ENCODE measurements at places on chromosomes 4 and X.

DNA sequence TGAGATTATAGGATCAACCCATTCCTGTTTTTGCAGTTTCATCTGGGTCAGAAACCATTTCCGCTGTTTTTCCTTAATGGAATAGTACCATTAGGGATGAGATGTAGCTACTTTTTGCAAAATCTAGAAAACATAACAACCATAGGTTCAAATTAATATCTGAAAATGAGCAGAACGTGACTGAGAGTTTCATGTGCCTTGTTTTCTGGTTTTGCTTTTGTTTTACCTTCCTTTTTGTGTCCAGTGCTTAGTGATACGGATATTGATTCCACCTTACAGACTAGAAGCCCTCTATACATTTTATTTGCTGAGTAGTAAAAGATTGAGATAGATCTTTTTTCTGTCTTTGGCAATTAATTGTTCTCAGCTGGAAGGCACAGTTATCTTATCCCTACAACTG lies 46.5 kb downstream of the SNX25 start:
- peak; percentile 14 for DNase-seq

DNA sequence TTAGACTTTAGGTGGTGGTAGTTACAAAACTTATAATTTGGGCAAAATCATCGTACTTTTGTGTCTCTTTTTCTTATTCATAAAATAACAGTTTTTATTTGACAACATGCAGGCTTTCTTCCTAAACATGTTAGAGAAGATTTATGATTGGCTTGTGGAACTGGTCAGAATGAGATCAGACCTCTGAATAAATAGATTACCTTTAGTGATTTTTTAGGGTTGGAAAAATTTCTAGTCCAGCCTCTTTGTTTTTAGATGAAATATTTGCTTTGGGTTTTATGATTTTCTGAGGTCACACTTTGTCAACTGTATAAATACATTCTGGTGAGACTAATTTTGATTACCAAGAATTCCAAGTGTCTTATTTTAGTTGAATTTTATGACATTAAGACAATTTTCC lies 29.2 kb downstream of the MOB1B start:
- no peak for DNase-seq

- DNase-seq = peak; percentile 39
These were observed 15.3 kb downstream of the PDK3 start for GRCh38 chrX:24480400-24480865.

- DNase-seq = peak; percentile 19
These were observed 108.3 kb downstream of the AFAP1 start for GRCh38 chr4:7831330-7831729.

DNA sequence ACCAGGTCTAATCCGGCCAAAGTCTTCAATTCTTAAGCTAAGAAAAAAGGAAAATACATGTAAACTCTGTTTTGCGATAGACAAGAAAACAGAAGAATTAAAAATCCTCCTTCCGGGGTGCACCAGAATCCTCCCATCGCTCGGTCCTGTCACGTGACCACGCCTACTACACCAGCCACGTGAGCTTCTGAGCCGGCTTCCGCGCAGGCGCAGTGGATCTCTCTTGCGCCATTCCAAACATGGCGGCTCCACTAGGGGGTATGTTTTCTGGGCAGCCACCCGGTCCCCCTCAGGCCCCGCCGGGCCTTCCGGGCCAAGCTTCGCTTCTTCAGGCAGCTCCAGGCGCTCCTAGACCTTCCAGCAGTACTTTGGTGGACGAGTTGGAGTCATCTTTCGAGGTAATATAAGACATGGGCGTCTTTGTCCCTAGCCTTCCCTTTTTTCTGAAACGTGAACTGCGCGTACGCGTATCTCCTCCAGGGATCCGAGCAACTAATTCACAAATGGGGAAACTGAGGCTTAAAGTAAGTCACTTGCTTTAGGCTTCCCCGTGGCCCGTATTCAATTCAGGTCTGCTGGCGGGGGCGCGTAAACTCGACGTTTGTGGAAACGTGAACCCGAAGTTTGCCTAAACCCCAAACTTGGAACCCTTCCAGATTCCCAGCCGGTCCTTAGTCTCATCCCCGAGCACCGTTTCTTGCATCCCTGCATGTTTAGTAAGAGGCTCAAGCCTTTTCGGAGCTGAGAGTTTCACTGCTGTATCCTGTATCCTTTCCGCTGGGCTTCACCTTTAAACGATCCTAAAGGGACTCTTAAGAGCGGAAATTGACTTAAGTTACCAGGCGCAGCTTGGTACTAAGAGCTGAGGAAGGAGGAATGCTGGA lies at the start of gene MED28:
Gene MED28 (plus strand): TSS at position 226 of the 884 bp plus-strand sequence. CDS start 14 bp downstream, at position 240.
- DNase-seq = peak; percentile 95

GRCh38 chrX:15870310-15870709 lies 15.7 kb upstream of the AP1S2 start:
- no peak for DNase-seq

DNA sequence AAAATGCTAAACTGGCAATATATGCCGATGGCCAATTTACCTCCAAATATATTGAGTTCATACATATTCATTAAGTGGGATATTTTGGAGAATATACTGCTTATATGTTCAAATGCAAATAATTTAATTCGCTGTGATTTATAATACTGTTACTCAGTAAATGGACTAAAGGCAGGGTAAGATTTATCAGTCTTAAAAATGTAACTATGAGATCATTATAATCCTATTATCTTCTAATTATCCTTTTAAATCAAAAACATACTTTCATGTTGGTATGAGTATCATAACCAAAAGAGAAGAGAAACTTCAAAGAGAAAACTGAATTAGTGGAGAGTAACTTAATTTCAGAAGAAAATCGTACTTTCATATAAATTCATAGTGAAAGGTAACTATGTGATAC lies 44.6 kb downstream of the FAT4 start:
- DNase-seq = no peak

DNA sequence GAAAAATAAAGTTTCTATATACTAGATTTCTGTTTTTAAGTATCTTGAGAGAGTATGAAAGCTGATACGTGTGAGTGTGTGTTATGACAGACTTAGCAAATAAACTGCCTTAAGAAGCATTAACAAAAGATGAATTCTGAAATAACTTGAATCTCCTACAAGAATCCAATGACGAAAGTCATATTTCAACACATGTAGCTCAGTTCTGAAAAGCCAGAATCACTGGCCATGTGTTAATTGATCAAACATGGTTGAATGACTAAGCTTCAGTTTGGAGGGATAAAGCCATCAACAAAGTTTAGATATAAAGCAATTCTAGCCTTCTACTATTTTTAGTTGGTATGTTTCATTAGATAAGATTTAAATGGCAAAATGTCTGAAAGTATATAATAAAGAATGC lies 88.5 kb upstream of the ETNPPL start:
- no peak for DNase-seq

DNA sequence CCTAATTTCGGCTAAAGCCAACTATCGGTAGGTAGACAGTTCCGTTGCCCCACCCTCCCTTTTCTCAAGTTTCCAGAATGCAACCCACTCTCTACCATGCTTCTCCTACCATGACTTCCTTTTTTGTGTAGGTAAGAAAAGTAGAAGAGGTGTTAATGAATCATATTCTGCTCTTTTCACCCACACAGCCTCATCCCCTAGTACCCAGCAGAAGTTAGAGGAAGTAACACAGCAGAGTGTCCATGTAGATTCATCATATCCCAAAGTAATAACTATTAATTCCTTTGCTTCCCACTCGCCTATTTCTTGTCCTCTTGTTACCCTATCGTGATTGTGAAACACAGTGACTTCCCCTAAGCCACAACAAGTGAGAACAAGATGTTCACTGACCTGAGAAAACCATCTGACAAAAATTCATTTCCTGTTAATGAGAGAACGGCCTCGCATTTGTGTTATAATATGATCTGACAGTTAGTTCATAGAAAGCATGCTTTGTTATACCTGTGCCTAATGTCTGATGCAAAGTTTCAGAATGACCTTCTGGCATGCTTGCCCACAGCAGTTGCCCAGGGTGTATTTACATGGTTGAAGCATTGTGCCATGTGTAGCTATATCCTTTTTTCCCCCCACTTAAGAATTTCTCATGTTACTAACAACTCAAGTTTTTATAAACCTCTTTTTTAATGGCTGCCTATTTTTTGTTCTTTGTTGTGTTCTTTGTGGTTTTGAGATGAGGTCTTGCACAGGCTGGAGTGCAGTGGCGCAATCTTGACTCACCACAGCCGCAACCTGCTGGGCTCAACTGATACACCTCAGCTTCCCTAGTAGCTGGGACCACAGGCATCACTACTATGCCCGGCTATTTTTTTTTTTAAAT lies 185.6 kb downstream of the RAP1GDS1 start:
- DNase-seq = peak; percentile 61

DNA sequence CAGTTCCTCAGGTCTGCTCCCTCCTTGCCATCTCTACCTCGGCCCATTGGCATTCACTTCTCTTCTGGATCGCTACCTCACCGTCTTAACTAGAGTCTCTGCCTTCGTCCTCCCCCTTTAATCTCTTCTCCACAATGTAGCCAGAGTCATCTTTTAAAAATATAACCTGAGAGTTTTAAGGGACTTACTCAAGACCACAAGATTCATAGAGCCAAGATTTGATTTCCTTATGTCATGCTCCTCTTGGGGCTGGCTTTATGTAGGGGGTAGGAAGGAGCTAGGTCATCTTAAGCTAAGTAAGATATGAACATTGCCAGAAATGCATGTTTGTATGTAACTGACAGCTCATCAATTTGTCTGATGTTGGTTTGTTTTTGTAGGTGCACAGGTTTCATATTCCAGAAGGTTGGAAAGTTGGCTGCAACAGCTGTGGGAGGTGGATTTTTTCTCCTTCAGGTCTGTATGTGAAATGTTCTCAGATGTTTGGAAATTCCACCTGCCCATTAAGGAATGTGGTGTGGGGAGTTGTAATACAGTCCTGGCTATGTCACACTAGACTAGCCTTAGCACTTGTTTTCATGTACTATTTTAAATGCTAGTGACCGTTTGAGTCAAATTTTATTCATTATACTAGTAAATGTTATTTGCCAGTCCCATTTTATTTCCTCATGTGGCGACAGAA lies 19.6 kb downstream of the FUNDC2 start:
- DNase-seq = no peak

DNA sequence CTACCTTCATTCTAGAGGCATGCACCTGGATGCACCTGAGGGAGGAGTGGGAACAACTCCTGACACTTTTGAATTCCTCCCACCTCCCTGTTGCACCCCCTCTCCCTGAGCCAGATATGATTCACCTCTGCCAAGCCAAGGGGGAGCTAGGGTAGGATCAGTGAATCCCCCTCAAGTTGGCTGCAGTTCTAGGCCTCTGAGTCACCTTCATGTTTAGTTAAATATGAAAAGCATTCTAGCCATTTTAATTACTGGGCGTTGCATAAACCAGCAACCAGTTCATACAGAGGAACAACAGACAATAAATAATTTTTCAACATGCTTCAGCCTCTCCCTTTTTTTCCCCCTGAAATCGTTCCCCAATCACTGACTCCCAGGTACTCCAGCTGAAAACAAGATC lies 1440.2 kb downstream of the ADGRL3 start:
- DNase-seq = no peak

DNA sequence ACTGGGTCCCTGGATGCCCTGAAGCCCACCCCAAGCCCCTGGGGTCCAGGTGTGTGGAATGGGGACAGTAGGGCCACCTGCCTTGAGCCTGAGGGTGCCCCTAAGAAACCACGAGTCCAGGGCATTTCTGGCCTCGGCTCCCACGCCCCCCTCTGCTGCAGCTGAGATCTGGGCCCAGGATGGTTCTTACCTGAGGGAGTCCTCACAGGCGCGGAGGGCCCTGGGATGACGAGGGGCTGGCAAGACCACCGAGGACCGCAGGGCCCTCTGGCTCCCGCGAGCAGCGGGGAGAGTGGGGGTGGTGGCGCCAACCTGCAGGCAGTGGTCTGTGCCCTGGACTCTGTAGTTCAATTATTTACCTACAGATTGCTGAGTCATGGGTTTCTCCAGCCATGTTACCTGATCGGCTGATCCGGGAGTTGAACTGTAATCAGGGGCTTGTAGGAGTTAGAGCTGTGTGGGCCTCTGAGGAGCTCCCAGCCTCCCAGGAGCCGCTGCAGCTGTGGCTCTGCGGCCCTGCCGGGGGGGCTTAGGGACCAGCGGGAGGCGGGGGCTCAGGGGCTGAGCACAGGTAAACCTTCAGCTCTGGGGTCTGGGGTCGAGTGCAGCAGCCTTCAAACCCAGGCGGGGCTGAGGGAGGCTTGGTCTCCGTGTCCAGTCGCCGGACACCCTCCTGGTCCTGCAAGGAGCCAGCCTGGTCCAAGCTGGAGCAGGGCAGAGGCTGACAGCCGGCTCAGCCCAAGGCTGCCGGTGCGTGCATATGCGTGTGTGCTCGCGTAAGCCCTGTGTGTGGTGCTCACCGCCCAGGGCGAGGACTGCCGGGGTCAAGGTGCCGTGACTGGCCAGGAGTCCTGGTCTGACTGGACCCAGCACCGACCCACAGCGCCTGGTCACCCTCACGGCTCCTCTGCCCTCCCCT lies at the start of gene SLC26A1:
Gene SLC26A1 (minus strand): TSS at position 294 of the 919 bp plus-strand sequence. CDS start 1,701 bp downstream, outside the sequence.
- DNase-seq = no peak

DNA sequence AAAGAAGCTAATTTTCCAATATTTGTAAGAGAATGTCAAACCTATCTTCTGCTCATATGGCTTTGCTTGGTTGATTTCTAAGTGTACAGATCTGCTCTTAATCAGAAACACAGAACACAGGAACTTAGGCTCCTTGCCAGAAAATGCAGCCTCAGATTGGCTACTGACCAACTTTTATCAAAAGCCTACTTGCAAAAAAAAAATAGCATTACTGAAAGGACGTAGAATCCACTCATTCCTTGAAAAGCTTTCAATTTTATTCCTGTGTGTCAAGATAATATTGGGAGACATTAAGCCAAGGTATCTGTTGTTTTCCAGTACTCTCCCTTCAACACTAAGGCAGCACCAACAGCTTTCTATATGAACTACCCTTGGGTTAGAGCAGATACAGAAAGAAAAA lies 127.6 kb upstream of the INTU start:
- DNase-seq = no peak

GRCh38 chrX:43677993-43678392 lies 21.9 kb downstream of the MAOA start:
- DNase-seq = no peak

DNA sequence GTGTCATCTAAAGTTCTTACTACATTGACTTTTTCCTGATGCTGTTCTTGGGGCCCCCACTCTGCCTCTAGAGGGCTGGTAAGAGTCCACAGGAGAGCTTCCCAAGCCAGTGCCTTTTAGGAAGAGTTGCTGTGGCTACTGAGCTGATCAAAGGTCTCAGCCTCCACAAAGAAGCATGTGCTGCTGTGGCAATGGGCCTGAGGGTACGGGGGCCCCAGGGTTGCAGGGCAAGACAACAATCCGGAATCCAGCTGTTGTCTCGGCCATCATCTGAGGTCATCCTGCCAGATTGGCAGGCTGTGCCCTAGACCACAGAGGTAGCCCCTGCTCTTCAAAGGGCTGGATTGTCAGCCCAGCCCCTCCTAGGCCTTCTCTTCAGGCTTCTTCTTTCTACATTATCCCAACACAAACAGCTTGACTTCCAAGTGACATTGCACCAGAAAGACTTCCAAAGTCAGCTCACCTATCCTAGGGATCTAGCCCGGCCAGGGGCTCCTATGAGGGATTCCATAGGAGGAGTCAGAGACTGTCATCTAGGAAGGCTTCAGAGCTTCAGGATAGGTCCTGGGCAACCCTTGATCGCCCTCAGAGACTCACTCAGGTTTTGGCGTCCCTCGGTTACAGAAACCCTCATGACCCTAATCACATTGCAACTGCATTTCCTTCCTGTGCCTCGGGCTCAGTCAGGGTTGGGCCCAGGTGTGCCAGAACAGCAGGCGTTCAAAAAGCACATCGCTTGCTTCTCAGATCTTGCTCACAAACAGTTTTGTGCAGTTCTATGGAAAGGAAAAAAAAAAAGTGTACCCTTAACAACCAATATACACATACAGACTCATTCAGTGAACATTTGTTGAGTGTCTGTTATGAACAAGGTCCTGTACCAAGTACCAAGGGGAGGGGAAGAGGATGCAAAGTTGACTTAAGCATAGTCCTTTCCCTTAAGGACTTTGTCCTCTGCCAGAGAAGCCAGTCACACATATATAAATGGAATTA lies 27.8 kb downstream of the SLC25A5 start:
- no peak for DNase-seq

Data from CD4-positive, alpha-beta T cell treated with Interleukin-1 beta for 1 hour (primary cell).